ENCODE measurements at places on chromosomes 11 and 22.

DNA sequence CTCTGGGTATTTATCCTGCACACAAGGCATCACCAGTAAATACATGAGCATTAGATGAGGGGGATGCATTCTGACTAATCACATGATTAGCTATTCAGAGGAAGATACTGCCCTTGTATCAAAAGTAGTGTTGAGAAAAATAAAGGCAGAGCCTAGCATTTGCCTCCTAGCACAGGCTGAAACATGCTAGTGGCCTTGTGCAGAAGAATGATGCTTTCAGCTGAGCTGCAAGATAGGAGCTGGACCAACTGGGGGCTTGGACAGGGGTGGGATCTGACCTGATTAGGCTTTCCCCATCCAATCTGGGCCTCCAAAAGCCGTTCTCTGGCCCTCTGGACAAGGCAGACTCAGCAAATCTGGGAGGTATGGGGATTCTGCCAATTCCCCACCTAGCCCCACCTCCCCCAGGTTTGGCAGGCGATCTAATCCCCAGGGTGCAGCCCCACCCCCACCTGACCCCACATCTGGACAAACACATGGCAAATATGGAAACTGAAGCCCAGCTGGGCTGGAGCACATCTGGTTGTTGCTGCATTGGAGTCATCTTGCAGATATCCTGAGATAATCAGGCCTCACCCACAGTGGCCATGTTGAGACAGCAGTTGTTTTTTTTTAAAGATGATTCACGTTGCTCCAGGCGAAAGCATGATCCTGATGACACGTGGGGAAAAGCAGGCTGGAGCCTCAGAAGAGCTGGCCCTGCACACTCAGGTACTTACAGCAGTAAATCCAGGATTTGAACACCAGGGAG is 4.4 kb upstream of the MISFA start:
- no peak for DNase-seq

GRCh38 chr22:26409719-26410335 is 19.2 kb upstream of the ASPHD2 start:
- no peak for DNase-seq

- no peak for DNase-seq
Observed at GRCh38 chr22:45358127-45358526, 48.4 kb downstream of the FAM118A start.

DNA sequence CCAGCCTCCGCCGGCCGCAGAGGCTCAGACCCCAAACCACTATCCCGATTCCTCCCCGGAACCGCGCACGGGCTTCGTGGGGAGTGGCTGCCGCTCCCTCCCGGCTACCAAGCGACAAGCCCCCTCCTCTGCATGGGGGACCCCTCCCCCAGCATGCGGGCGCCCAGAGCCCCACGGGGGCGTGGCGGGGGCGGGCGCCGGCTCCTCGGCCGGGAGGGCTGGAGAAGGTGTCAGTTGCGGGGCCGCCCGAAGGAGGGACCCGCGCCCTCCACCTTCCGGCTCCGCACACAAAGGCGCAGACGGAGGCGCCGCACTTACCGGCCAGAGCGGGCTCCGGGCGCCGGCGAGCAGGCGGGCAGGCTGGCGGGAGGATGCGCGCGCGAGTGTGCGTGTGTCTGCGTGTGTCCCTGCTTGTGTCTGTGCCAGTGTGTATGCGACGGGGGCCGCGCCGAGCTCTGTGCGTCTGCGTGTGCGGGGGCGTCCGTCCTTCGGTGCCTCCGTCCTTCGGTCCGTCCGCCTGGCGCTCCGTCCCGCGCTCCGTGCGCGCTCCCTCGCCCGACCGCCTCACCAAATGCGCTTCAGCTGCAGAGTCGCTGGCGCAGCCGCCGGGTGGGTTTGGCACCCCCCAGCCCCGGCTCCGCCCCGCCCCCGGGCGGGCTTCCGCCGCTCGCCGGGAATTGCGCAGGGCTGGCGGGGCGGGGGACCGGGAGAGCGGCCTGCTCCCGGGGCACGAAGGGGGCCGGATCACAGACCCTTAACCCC is at the start of gene PTPN5:
TSS of gene PTPN5 (minus strand) at position 592 of the 762 bp plus-strand sequence. CDS start 19,840 bp downstream, outside the sequence.
- DNase-seq = no peak

- no peak for DNase-seq
Observed at GRCh38 chr11:126345283-126345682, 10.2 kb upstream of the ST3GAL4 start.

DNA sequence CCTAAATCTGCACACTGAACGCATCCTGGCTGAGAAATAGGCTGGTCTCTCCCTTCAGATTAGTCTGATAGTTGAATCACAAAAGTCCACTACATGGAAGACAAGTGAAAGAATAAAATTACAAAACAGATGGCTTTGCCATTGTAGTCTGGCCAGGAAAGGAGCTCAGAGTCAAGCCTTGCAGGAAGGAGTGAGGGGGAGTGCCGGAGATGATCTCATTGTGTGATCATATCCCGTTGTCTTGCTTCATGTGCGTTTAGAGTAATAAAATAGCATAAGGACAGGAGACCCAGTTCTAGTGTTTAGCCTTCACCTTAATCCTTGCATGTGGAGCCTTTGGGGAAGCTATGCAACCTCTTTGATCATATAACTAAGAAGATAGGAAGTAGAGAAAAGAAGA is 666.7 kb upstream of the RAG2 start:
- DNase-seq = no peak

GRCh38 chr11:22006901-22007300 is 186.0 kb upstream of the ANO5 start:
- no peak for DNase-seq

GRCh38 chr22:49648053-49648452 is 179.6 kb downstream of the BRD1 start:
- no peak for DNase-seq
